ENCODE measurements at places on chromosomes 1 and 21.
A peak's percentile ranks its signal among the peaks of the same experiment; 100 is the strongest.

- no peak for DNase-seq
These were observed 289.7 kb downstream of the TM2D1 start for GRCh38 chr1:61435226-61435625.

DNA sequence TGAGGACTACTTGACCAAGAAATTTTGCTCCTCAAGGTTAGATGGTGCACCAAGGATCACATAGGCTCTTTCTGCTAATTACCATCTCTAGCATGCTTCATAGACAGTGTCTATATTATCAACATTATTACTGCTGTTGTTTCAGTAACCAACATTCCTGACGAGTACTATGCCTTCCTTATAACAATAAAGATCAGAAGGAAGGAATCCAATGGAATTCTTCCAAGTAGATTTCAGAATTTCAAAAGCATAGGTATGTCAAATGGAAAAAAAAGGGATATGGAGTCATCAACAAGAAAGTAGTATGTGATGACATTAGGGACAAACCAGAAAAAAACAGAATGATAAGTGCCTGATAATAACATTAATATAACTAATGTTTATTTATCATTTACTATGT is 39.6 kb upstream of the LPGAT1 start:
- no peak for DNase-seq

GRCh38 chr1:109895720-109896504 is 14.7 kb upstream of the CSF1 start:
- DNase-seq: peak; percentile 77

GRCh38 chr1:200558866-200559459 is 61.6 kb downstream of the KIF14 start:
- DNase-seq: peak; percentile 54

DNA sequence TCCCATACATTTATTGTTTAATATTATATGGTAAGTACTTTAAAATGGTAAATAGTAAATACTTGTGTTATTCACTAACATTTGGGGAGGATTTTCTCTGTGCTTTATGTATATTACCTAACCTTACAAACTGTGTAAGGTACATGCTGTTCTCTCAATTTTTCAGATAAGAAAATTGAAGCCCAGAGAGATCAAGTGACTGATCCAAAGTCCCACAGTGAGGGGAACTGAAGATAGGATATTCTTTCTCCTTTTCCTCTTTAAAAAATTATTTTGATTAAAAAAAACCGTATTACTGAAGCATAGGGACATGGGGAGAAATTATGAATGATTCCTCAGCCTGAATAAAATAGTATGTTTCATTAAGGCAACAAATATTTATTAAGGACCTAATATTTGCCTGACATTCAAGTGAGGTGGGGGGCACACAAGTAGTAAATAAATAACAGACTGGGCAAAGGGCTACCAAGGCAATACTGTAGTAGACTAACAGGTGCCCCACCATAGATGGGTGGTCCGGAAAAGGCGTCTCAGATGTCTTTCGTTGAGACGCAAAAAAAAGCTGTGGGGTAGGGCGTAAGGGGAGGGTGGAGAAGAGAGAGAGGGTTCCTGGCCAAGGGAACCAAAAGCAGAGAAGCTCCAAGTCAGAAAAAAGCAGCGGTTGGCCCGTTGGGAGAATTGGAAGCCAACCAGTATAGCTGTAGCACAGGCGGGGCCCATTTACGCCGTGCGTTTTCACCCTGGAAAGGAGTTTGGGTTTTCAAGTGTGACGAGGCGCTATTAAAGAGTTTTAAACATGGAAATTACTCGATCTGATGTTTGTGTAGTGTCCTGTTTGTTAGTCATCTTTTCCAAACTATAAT is 944 bp upstream of the AGO3 start:
- peak; percentile 22 for DNase-seq

DNA sequence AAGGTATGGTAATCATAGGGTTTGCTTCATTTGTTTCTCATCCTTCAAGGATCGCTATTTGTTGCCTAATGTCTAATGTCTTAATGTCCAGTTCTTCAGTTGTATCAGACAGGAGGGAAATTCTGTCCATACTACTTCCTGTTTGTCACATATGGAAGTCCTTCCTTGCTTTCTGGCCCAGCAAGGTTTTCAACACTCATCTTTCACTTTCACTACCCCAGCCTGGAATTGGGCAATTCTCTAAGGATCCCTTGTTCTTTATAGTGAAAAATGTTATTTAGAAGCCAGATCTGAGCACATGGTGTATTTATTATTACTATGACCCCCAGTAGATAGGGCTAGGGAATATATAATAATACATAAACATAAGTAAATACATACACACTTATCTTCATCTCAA is 50.6 kb upstream of the SLC35A3 start:
- no peak for DNase-seq

GRCh38 chr1:109649491-109649914 is 6.4 kb upstream of the GSTM4 start:
- no peak for DNase-seq

DNA sequence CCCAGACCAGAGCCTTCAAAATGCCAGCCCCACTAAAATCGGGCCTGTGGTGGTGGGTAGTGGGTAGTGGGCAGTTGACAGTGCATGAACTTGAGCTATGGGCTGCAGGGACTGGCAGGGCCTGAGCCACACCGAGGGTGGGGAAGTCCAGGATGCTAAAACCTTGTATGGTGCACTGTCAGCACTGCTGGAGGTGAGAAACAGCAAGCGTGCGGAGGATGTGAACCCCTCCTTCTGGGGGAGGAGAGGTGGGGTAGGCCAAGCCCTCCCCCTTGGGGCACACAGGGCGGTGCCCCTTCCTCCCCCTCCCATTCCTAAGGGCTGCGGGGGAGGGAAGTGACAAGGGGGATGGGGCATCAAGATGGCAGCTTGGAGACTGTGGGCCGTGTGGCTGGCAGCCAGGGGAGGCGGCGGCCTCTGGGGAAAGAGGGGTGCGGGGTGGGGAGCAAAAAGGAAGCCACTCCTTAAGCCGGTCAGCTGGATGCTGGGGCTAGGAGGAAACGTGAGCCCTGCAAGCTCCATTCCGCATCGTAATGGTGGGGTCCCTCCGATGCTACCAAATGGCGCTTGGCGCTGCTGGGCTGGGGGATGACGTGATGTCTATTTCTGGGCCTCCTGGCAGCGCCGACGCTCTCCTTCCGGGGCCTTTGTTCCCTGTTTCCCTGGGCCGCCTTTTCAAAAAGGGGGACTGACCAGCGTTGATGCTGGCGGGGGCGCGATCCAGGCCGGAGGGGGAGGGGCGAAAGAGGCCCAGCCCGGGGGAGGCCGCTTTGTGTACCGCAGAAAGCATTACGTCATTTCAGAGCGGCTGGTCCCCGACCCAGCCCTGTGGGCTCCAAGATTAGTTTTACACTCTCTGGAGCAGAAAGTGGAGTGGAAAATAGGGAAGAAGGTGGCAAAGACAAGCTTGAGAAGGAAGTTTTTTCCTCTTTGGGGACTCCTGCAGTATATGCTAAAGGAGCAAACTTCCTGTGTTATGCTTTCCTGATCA is 809 bp downstream of the SYT11 start:
- DNase-seq: no peak

- DNase-seq: no peak
These were observed at the start of gene C1orf141 for GRCh38 chr1:67134695-67135094. Gene C1orf141 (minus strand): TSS chr1:67134970. CDS start chr1:67127240, 7,730 bp downstream.

DNA sequence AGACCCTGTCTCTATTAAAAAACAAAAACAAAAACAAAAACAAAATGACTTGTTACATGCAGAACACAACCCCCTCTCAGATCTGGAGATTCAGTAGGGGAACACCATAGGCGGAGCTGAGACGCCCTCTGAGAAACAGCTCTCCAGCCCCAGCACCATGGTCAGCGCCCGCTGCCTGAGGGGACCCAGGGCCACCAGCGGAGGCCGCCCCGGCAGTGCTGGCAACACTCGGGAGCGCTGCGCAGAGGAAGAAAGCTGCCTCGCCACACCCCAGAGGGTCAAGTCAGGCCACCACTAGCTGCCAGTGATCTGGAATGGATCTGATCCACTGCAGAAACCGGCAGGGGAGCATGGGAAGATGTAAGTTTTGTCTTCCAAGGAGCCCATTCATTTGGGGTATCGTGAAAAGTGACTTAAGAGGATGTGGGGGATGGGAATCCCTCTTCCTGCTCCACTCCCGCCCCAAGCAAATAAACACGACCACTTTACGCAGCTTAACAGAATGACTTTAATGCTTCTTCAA is 3.1 kb downstream of the ACTA1 start:
- DNase-seq: no peak

All from RCC 7860 (cell line).